IPS DF 6.9 (cell line): ENCODE measurements at places on chromosomes 6 and 20.

DNA sequence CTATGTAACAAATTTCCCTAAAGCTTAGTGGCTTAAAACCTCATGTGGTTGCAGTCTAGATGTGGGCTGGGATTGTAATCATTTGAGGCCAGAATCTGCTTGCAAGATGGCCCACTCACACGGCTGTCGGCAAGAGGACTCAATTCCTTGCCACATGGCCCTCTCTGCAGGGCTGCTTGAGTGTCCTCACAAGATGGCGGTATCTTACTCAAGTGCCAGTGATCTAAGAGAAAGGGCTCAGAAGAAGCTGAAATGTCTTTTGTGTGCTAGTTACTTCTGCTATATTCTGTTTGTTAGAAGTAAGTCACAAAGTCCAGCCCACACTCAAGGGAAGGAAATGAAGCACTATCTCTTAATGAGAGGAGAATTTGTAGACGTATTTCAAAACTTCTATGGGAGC is 47.1 kb upstream of the PMEPA1 start:
- no peak for DNase-seq

GRCh38 chr6:19869464-19869863 is 32.3 kb downstream of the ID4 start:
- DNase-seq, result no peak

DNA sequence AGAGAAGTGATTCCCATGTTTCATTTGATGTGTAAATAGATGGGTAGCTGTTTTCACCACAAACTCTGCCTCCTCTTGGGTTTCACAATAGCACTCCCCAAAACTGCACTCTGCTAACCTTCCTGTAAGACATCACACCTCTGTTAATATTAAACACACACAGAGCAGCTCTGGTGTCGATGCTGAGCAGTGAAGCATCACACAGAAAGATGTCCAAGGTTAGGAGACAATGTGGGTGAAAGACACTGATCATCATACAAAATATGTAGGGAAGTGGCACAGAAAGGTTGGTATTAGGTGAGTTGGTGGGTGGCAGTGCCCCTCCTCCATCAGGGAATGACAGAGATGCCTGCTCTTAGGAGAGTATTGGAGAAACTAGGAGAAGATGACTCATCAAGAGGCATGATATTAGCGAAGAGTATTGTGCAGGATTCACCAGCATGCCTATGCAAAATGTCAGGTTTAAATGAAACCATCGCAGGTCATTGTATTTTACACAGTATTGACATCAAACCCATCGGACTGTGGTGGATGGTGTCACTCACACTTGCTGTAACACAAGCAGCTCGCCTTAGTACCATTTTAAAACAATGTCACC is 199.7 kb downstream of the TBXT start:
- no peak for DNase-seq

GRCh38 chr6:168884050-168884645 is 369.5 kb downstream of the THBS2 start:
- no peak for DNase-seq

GRCh38 chr6:127317388-127318128 is 25.9 kb downstream of the ECHDC1 start:
- no peak for DNase-seq

DNA sequence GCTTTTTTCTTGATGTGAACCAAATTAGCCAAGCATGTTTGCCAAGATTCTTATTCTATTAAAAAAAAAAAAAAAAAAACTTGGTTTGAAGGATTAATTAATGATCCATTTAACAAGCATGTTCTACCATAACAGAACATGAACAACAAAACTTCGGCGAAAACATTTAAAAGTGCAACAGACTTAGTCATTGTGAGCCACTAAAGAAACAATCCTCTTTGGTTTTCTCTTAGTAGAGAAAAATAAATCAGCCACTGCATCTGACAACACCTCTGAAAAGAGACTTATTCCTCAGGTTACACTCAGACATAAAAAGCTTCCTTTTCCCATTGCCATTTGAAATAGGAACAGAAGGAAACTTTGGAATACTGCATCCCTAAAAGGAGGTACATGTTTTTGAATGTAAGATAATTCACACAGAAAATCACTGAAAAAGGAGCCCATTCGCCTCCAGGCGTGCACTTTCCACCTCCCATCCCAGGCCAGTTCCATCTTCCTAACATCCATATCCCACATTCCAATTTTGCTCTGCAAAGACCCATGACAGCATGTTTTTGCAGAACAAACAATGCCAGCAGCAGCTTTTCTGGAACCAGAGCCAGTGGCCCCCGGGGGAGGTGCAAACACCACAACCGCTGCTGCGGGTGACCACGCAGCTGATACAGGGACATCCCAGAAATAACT is 79.5 kb downstream of the ZMYND8 start:
- DNase-seq, result no peak

- no peak for DNase-seq
These were observed 197.6 kb downstream of the DLL1 start for GRCh38 chr6:170093276-170093657.

GRCh38 chr6:92634561-92634960 is 784.8 kb downstream of the EPHA7 start:
- no peak for DNase-seq

DNA sequence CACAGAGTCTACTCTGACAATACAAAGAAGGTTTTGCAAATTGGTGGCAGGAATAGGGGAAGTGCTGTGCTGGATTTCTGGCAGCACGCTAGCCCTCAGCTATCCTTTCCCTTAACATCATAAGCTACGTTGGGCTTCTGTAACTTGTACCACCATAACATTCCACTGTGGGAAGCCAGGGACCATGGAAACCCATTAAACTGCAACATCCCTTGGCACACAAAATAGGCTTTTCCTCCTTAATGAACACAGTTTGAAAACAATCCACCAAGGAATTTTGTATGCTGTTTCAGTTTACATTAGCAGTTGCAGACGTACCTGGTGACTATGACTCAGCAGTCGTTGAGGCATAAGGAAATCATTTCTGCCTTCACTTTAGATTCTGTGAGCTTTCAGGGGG is 203.9 kb upstream of the RAB32 start:
- no peak for DNase-seq
